ENCODE measurements at places on chromosomes 7 and 10.

DNA sequence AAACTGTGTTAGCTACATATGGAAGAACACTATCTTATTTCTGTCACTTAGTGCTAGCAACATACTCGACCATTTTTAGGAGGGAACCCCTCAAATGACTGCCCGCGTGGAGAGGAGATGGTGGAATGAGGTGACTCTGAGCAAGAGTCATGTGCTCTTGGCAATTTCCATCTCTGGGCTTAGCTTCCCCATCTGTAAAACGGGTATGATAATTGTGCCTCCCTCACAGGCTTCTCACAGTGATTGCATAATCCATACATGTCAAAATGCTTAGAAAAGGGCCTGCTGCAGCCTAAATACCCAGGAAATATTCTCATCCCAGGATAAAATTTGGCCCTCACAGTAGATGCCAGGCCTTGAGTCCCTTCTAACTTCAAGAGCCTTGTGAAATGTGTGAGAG lies 86.6 kb downstream of the WDFY4 start:
- no peak for DNase-seq

GRCh38 chr7:124459101-124460055 lies 306.2 kb downstream of the GPR37 start:
- DNase-seq = no peak

- no peak for DNase-seq
These were observed 19.1 kb downstream of the ATOH7 start for GRCh38 chr10:68212721-68213352.

DNA sequence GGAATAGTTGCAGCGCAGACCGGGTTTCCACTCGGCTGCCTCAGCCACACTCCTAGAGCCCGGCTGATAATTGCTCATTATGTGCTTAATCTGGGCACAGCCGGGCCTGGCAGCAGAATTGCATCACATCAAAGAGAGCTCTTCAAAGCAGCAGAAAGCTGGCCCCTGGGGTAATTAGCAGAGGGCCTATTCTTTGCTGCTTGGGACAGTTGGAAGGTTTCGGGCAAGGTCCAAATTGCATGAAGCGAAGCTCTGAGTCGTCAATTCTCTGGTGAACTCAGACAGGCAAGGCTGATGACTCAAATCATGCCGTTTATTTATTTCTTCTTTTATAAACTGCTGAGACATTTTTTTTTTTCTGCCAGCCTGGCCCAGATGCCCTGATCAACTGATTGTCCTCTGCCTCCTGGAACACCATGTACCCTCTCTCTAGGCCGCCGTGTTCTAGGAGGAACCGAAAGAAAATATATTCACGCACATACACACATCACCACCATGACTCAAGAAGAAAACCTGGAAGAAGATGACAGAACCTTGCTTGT lies 242.2 kb downstream of the RAB11FIP2 start:
- no peak for DNase-seq

GRCh38 chr10:131978366-131978765 lies 3.4 kb downstream of the BNIP3 start:
- no peak for DNase-seq

DNA sequence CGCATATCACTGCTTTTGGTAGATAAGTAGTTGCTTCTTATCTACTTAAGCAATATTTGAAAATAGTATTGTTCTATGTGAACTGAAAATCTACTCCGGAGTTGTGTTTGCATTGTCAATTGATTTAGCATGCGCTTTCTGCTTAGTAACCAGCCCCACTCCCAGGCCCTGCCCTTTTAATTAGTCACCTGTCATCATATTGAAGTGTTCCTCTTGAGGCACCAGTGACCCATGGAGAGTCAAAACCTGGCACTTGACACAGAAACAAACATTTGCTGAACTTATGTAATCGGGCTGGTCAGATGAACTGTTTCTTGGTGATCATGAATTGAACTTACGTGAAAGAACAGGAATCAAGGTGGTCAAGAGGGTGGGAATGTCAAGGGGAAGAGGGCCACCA lies 27.8 kb upstream of the CDHR3 start:
- DNase-seq = no peak
